Esophagus squamous epithelium (tissue), 5 donors: ENCODE measurements at places on chromosomes 3 and 15.

GRCh38 chr3:82474711-82475110 lies 713.3 kb upstream of the GBE1 start:
- no peak for DNase-seq

- DNase-seq = no peak
These were observed 16.4 kb upstream of the LDHAL6B start for GRCh38 chr15:59190291-59190690.

DNA sequence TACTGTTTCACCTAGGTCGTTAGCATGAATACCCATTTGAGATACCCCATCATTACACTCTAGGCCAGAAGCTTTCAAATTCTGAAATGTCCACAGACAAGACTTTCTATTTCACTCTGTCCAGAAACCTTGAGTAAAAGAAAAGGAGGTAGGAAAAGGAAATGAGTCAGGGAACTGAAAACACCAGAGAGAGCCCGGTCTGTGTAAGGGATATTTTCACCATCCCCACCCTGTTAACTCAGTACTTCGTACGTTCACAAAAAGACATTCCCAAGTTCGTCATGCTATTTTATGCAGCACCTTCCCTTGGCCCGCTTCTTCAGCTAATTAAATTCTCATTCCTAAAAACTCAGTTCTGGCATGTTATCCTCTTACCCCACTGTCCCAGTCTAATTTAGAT lies 89.4 kb upstream of the SOX2 start:
- DNase-seq = no peak

GRCh38 chr15:89244574-89244903 lies 760 bp downstream of the FANCI start:
- DNase-seq = no peak

GRCh38 chr3:171113716-171114115 lies 87.2 kb upstream of the SLC2A2 start:
- no peak for DNase-seq

- no peak for DNase-seq
These were observed 325.8 kb upstream of the NAALADL2 start for GRCh38 chr3:174533286-174533685.

DNA sequence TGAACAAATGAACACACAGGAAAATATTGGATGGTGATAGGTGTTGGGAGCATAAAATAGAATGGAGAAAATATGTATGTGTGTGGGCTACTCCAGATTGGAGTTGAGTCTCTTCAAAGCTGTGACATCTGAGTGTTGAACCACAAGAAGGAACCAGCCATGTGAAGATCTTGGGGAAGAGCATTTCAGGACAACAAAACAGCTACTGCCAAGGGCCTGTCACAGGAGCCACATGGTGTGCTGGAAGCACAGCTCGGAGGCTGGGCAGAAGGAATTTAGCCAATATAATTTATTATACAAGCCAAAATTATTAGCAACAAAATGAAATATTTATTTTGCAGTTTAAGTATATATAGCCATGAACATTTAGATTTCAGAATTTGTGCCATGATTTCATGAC lies 108.3 kb upstream of the FGF7 start:
- DNase-seq = no peak

DNA sequence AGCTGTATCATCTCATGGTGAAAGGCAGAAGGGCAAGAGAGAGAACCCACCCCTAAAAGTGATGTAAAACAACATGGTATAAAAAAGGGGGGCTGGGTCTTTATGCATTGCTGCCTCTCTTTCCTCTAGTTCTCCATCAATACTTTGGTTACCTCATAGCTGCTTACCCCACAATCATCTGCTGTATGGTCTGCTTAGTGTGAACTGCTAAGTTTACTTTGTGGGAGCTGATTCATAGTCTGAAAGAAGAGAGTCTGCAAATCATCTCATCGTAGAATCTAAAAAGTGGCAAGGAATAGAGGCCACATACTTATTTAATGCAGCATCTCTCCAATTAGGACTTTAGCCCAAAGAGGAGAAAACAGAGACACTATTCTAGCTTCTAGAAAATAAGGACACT lies 546.8 kb downstream of the GBE1 start:
- no peak for DNase-seq

DNA sequence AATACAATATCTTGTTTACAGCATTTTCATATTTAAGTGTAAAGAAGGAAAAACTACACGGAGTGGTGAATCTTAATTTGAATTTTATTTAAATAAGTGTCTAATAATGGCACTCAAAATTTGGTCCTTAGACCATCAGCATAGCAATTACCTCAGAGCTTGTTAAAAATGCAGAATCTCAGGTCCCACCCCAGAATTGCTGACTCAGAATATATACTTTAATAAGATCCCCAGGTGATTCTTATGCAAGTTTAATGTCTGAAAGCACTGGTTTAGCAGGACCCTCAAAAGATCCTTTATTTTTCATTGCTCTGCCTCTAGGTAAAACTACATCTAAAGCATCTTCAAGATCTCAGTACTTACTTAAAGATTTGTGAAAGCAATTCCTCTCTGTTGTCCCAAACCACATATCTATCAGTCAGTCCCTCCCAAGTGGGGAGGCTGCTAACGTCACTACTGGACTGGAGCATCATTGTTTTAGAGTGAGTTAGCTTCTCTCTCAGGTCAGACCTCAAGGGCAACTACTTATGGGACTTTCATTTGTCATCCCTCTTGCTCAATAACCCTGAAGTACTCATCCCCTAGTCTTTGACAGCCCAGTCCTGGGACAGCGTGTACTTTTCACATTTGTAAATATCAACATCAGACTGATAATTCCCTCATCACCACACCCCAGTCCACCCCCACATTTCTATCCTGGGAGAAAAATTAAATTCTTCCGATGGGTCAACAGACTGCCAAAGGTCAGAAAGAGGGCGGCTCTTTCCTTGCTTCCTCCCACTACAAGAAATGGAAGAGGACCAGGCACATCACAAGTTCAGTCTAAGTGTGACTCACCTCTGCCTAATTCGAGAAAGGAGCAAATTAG lies 76.7 kb downstream of the CBLB start:
- DNase-seq = peak; percentile 10

GRCh38 chr3:11944052-11944673 lies 60.0 kb upstream of the SYN2 start:
- DNase-seq = no peak

DNA sequence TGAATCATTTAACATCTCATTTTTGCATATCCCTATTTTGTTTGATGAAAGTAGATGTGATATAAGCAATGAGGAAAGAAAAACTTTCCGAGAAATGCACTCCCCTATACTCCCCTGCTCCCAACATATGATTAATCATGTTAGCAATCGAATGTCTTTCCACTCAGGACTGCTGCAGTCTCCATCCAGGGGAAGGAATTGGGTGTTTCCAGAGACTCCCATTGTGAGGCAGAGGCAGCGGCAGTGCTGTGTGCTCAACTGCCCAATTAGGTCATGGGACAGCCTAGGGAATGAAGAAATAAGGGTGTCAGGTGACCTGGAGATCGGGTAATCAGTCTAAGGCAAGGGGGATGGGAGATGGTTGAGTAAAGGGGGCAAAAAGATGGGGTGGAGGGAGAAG lies 268.6 kb upstream of the MEIS2 start:
- no peak for DNase-seq

DNA sequence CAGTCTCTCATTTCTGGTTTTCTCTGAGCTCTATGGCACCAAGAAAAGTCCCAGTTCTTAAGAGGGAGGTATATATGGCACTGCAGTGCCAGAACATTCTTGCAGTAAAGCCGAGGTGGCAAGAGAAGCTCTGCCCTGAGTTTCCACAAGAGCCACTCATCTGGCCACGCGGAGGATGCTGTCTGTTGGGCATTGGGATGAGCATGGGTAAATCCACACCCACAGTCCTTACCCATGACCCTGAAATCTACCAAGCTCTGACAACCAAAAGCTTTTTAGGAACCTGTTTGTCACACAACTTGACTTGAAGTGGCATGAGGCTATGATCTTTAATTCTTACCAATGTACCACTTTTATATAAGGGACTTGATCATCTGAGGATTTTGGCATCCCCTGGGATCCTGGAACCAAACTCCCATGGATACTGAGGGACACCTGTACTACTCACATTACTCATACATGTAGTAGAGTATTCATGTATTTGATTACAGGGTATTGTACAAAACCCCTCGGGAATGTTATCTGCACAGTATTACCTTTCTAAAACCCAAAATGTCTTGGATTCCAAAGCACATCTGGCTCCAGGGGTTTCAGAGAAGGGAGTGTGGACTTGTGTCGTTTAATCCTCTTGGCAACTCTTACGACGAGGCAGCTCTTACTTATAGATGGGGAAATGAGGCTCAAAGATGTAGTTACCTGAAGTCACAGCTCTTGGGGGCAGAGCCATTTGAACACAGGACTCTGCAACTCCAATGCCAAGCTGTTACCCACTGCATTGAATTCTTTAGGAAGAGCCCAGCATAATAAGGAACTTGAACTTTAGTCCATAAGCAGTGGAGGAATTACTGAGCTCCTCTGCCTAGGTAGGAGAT lies 8.8 kb downstream of the RPL32 start:
- no peak for DNase-seq

GRCh38 chr3:72973031-72973723 lies 23.4 kb upstream of the PPP4R2 start:
- DNase-seq = no peak

- DNase-seq = no peak
These were observed 244.0 kb upstream of the TPM1 start for GRCh38 chr15:62798536-62798935.

GRCh38 chr15:91620229-91620628 lies 233.3 kb upstream of the SLCO3A1 start:
- DNase-seq = no peak

GRCh38 chr15:90871139-90871715 lies 2.8 kb downstream of the FURIN start:
- DNase-seq = no peak

- no peak for DNase-seq
These were observed 56.7 kb downstream of the DRD3 start for GRCh38 chr3:114122027-114122709.

- no peak for DNase-seq
These were observed 34.8 kb downstream of the CRYGS start for GRCh38 chr3:186509423-186509822.

- no peak for DNase-seq
These were observed 38.0 kb downstream of the ARRDC4 start for GRCh38 chr15:97998307-97999071.

DNA sequence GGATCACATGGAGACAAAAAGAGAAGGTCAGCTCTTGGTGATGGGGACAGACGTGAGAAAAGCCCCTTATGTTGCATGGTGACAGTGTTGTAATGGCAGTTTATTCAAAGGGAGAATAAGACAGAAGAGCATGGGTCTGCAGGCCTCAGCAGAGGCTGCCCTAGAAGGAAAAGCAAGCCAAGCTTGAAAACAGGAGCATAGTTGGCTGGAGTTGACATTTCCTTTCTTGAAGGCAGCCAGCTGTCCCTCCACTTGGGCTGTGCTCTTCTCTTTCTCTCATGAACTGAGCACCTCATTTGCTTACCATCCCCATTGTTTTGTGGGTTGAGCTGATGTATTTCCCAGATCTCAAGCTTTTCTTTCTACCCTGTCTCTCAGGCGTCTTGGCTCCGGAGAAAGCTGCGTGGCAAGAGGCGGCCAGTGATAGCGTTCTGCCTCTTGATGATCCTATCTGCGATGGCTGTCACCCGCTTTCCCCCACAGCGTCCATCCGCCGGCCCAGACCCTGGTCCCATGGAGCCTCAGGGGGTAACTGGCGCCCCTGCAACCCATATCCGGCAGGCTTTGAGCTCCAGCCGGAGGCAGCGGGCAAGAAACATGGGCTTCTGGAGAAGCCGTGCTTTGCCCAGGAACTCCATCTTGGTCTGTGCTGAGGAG lies 52.9 kb downstream of the GASK1A start:
- no peak for DNase-seq

- no peak for DNase-seq
These were observed 537 bp upstream of the CSRNP1 start for GRCh38 chr3:39153977-39154279.

DNA sequence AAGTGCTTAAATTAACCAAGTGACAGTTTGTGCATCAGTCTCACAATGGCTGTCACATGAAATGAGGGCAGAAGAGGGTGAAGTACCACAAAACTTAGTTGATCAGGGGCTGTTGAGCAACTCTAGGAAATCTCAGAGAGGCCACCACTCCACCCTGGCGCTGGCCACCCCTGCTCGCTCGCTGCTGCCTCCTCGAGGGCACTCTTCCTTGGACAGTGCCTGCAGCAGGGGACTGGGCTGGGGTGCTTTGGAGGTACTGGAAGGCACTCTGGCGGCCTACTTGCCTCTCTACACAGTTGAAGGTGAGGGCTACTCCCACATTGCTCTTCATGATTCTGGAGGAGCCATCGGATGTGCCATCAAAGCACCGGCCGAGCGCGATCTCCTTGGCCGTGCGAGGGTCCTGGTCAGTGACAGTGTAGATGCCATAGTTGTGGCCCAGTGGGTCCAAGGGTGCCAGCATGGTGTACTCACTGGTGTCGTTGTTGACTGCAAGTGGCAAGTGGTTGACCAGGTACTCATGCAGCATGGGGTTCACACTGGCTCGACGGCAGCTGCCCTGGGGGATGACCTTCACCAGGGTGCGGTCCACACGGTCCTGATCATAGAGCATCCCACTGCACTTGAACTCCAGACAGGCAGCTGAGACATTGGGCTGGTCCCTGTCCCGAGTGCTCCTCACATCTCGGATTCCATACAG lies 11.6 kb upstream of the CLPX start:
- no peak for DNase-seq

DNA sequence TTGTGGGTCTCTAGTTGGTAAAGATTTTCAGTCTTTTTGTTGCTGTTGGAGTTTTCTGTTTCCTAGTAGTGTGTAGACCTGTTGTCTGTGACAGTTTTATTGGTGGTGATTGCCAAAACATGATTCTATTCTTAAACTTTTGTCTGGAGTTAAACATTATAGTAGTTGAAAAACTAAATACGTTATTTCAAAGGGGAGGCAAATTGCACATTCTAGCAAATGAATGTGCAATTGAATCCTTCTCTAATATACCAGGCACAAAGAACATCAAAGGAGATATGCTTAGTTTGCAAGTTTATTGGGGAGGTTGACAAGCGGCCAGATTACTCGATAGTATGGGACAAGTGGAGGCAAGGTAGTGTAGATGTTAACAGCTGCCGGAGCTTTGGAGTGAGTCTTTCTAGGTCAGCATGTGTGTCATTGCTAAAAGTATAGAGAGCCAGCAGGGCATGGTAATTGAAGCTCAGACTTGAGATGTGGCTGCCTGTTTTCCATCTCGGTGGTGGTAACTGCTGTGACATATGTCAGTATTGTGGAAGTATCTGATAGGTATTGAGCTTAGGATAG lies 20.6 kb downstream of the CHD2 start:
- no peak for DNase-seq

GRCh38 chr3:97658668-97659285 lies 105.8 kb upstream of the ARL6 start:
- DNase-seq = no peak

DNA sequence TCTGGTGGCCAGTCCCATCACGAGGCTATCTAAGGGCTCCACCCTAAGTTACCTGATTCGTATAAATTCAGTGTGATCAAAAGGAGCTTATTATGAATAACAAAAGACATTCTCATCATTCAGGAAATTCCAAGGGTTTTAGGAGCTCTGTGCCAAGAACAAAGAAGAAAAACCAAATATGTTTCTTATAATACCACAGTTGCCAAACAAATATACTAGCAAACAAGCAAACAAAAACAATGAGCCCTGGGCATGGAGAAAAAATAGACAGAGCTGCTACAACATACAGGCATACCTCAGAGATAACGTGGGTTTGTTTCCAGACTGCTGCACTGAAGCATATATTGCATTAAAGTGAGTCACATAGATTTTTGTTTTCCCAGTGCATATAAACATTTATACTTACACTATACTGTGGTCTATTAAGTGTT lies 20.2 kb upstream of the CFAP161 start:
- no peak for DNase-seq

GRCh38 chr3:114216186-114216970 lies 21.0 kb downstream of the ZNF80 start:
- no peak for DNase-seq
